ENCODE measurements at places on chromosomes 16 and 17. TPM values are rescaled to one million over a fixed set of nuclear protein-coding genes. Genes with fewer than 3 reads are reported as not detected.

Gene EFCAB13
- 7.5 TPM for total RNA-seq

Gene KCNAB3
- not detected for total RNA-seq

Gene PRSS22
- total RNA-seq = 21.0 TPM

Gene NOS2
- total RNA-seq = not detected

Gene QPRT
- total RNA-seq = 54.5 TPM

Gene LLGL2
- 58.0 TPM for total RNA-seq

Gene EVPL
- 28.2 TPM for total RNA-seq

Gene CRHR1
- total RNA-seq = not detected

Gene KRTAP4-3
- not detected for total RNA-seq

Gene SKAP1
- total RNA-seq = not detected

Gene FAM20A
- total RNA-seq = not detected

Gene TLCD2
- total RNA-seq = 6.0 TPM

Gene DOC2A
- total RNA-seq = 0.72 TPM

Gene KREMEN2
- total RNA-seq = 3.2 TPM

Gene RMI2
- 5.3 TPM for total RNA-seq

Gene TBC1D3E
- total RNA-seq = not detected

Gene HSPB9
- not detected for total RNA-seq

Gene CX3CL1
- total RNA-seq = not detected

Gene EIF4A3
- 135 TPM for total RNA-seq

Gene SP2
- total RNA-seq = 0.24 TPM

Gene SPATA32
- total RNA-seq = not detected

Gene TMC7
- total RNA-seq = 5.3 TPM

Gene MT1F
- total RNA-seq = 3.8 TPM

Gene CCL16
- not detected for total RNA-seq

Gene RSKR
- 2.7 TPM for total RNA-seq

Gene PAGR1
- total RNA-seq = 24.3 TPM

Gene RAB11FIP3
- 9.2 TPM for total RNA-seq

Gene CCDC144A
- total RNA-seq = 1.7 TPM

Gene HDAC5
- total RNA-seq = 39.4 TPM

Gene KCNG4
- not detected for total RNA-seq

Gene GLTPD2
- total RNA-seq = not detected

Gene OR1D2
- not detected for total RNA-seq
